ENCODE measurements at places on chromosomes 12 and 14.

GRCh38 chr12:75711271-75711670 is 199.9 kb upstream of the KRR1 start:
- no peak for DNase-seq

GRCh38 chr12:76936275-76937193 is 57.7 kb upstream of the CSRP2 start:
- DNase-seq: no peak

DNA sequence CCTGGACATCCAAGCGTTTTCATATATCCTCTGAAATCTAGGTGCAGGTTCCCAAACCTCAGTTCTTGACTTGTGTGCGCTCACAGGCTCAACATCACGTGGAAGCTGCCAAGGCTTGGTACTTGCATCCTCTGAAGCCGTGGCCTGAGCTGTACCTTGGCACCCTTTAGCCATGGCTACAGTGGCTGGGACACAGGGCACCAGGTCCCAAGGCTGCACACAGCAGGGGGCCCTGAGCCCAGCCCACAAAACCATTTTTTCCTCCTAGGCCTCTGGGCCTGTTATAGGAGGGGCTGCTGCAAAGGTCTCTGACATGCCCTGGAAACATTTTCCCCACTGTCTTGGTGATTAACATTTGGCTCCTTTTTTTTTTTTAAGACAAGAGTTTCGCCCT is 11.6 kb upstream of the FAM177A1 start:
- no peak for DNase-seq

GRCh38 chr14:80425686-80426085 is 214.4 kb upstream of the DIO2 start:
- DNase-seq: no peak

DNA sequence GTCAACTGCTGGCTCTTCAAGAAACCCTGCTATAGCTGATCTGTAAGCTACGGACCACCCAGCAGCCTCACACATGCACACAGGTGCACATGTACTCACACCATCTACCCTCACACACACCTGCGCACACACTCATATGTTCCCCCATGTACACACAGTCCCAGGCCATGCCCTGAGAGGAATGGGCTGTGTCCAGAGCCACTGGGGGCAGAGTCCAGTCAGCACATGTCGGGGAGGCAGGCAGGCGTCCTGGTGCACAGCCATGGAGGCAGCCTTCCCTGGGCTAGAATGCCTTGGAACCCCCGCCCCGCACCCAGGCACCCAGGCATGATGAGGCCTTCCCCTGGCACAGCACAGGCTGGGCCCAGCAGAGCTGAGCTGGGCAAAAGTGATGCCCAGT is 58.3 kb upstream of the DLK1 start:
- no peak for DNase-seq

GRCh38 chr12:113403435-113404415 is at the start of gene SDS:
Gene SDS, minus strand, starts transcription at chr12:113403887. Its CDS starts 4,179 bp downstream, at chr12:113399708.
- DNase-seq: no peak

GRCh38 chr12:68154779-68155178 is 4.8 kb downstream of the IFNG start:
- no peak for DNase-seq

- DNase-seq: no peak
These were observed 131.9 kb downstream of the GRIN2B start for GRCh38 chr12:13849456-13849855.

DNA sequence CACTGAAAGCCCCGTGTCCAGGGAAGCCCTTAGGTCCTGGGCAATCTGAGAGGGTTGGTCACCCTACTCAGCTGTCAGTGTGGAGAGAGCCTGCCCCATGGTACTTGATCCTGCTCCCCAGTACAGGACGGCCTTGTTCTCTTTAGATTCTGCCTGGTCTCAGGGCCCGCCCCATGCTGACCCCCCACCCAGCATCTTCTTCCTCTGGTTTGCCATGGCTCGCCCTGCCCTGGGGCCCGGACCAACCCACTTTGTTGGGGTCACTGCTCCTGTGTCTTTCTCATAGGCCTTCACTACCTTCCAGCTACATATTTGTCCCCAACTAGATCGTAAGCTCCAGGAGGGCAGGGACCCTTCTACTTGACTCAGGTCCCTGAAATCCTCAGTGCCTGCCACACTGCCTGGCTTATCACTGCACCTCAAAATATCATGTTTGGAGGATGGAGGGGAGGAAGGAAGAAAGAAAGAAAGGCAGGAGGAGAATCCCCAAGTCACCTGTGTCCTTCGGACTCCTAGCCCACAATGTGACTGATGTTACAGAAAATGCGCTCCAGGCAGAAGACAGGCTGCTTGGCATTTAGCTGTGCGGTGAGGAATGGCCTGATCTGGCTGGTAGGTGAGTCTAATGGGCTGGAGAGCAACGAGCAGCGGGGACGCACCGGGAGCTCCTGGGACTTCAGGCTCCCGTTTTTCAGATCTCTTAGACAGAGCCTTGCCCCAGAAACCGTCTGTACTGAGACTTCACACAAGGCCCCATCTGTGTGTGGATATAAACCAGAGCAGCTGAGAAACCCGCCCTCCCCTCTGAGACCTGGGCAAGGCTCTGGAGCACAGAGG is 66.1 kb downstream of the C14orf132 start:
- DNase-seq: no peak

DNA sequence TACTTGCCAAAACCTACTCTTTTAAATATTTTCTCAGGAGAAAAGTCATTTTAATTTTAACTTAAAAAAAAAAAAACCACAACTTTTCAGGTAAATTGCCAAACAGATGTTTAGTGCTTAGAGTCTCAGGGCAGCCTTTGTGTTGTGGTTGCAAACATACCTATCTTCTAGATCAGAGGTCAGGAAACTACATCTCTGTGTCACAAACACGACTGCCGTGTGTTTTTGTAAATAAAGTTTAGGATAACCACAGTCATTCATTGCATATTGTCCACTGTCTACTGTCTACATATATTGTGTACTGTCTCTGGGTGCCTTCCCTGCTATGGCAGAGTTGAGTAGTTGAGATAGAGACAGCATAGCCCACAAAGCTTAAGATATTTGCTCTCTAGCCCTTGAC is 48.9 kb downstream of the DYRK2 start:
- no peak for DNase-seq

- no peak for DNase-seq
These were observed 10.6 kb upstream of the DNAL1 start for GRCh38 chr14:73634011-73634833.

GRCh38 chr14:99899578-99900178 is 106.5 kb downstream of the EML1 start:
- DNase-seq: no peak

DNA sequence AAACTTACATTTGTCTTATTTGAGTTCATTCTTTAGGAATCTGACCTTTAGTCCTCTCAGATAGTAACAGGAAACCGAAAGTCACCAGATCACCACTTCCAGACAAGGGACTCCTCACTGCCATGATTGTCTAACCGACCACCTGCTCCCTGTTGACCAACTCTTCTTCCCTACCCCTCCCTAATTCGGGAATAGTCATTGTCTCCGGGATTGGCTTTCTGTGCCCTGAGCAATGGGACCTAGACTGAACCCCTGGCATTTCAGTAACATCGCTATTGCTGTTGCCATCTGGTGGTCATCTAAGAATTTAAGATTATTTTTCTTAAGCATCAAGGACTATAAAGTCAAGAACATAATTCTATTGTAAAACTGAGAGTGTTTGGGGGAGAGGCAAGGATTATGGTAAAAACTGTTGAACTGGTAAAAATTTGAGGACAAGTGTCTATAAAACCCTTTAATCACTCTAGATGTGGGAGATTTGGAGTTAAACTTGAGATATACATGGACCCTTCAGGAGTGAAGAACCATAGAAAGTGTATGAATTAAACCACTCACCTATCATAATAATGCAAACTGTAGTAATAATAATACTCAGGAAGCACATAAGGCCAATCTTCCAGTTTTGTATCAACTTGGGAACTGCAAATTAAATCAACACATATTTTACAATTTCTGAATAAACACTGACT is 6.3 kb downstream of the CLEC2A start:
- DNase-seq: peak; percentile 7

GRCh38 chr14:87745507-87746118 is 247.4 kb downstream of the GALC start:
- no peak for DNase-seq
